ENCODE measurements at places on chromosomes 6 and 20.
A peak's percentile ranks its signal among the peaks of the same experiment; 100 is the strongest.

DNA sequence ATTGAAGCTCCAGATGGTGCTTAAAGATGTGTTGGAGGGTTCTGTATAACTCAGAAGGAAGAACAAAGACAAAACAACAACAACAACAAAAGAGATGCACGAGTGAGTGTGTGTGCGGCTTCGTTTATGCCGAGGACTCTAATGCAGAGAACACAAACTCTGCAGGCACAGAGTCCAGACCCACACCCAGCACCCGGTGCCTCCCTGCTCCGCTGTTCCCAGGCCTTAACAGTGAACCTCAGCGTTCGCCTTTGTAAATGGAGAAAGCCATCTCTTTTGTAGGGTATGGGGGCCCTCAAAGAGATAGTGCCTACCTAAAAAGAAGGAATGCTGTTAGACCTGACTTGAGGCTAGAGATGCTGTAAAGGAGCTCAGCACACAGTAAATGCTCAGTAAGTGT is 243.3 kb downstream of the ERMARD start:
- DNase-seq = no peak

DNA sequence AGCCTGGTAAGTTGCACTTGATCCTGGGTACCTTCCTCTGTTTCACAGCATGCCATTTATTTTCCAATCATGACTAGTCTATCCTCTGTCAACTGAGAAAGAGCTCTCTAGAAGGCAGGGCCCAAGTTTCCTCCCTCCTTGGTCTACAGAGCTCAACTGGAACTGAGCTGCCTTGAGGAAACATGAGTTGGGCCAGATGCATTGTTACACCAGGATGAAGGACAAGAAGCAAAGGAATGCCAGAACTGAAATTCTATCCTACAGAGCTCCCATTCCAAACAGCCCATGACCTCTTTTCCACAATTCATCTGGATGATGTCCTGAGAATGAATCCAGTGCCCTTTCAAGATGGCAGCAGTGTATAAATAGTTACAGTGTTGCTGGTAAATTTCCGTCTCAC is 66.7 kb upstream of the E2F3 start:
- DNase-seq = no peak

GRCh38 chr6:169812257-169812644 is 60.8 kb downstream of the ERMARD start:
- no peak for DNase-seq

DNA sequence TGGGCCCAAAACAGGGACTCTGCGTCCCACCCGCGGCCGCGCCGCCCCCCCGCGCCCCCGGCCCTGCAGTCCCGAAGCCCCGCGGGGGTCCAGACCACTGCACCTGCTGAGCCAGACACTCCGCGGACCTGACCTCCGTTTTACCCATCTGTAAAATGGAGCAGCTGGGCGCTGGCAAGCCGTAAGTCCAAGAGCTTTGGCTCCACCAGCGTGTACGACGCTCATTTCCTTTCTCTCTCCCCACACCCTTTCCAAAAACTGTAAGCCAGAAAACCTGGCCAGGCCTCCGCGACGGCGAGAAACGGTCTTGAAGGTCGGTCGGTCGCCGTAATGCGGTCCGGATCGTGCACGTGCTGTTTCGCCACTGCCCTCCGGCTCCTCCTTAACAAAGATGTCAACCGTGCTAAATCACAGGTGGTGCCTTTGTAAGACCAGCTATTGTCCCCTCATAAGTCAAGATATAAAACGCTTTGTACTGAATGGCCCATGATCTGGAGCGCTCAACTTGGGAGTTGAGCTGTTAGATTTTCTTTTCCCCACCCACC is 7.8 kb upstream of the NR2E1 start:
- no peak for DNase-seq

DNA sequence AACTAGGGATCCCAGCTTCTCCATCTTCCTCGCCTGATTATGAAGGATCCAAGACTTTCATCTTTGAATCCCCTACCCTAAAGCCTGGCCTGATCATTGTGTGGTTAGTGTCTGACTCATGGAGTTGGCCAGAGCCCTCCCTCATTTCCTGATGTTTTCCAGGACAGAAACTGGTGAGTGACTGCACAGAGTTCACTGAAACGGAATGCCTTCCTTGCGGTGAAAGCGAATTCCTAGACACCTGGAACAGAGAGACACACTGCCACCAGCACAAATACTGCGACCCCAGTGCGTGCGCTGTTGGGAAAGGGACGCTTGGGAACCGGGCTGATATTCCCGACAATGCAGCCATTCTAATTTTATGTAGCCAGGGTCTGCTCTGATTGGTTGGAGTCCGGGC is 4.0 kb downstream of the CD40 start:
- DNase-seq = peak; percentile 35

DNA sequence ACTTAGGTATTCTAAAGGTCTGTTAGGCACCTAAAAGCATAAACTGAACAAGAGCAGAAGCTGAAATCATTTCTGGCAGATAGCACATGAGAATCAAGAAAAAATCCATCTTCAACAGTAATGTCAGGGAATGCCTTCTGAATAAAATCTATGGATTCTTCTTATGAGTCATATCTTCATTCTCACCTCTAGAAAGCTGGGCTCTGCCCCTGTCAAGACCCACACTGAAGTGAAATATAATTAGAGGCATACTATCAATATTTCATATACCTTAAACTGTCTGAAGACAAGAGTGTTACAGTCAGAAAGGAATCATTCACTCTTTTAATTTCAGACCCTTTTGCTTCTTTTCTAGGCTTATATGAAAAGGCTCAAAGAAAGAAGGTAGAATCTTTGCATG is 485.8 kb upstream of the PTCHD4 start:
- DNase-seq = no peak

DNA sequence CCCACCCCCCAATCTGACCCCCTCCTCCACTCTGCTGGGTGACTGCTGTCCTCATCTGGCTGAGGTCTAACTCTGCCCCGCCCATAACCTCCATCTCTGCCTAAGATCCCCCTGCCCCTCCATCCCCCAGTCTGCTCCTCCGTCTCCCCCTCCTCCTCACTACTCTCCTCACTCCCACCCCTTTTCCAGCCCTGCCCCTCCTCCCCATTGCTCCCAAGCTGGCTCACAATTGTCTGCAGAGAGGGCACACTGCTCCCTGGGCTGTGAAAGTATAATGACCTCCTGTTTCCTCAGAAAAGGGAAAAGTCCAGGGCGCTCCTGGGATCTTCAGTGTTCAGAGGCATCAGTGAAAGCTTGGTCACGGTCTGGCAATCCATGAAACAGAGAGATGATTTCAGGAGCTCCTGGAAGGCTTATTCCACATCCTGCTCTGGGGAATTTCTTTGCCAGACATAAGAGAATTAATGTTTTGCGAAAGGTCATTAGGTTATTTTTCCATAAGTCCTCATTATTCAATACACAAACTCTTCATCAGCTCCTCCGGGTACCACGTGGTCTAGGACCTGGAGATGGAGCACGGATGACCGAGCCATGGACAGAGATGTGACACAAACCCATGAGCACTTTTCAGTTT is 21.5 kb downstream of the CST5 start:
- no peak for DNase-seq

GRCh38 chr6:41639809-41640371 is 1.6 kb downstream of the MDFI start:
- DNase-seq = no peak

GRCh38 chr6:8736156-8736895 is 301.0 kb upstream of the SLC35B3 start:
- DNase-seq = no peak

GRCh38 chr20:45967551-45968080 is 4.4 kb downstream of the ZNF335 start:
- no peak for DNase-seq

- no peak for DNase-seq
Observed at GRCh38 chr6:158680481-158680880, 30.6 kb downstream of the SYTL3 start.

- DNase-seq = no peak
Observed at GRCh38 chr6:158285656-158286021, 26.6 kb upstream of the TULP4 start.

DNA sequence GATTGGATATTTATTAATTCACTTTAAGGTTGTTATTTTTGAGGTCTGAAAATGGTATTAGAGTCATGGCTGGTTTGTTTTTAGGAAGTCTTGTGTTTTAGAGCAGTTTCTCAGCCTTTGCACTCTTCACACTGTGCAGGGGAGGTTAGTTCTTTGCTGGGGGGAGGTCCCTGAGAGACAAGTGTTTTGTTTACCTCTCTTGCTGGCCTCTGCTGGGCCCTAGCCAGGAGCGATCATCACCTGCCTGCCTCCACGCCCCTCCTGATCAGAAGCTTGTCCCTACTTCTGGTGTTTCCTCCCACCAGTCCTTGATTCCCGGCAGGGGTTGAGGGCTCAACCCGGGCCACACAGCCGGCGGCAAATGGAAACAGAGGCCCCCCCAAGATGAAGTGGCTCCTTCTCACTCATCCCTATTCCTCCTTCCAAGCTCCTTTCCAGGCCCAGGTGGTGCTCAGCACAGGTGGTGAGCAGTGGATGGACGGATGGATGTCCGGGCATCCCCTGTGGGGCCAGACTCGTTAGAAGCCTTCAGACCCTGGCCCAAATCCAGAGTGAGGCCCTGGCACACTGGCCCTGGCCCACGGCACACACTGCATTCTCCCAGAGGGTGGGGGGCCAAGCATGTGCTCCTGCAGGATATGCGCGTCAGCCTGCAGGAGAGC is 51.3 kb downstream of the GRM4 start:
- DNase-seq = no peak

DNA sequence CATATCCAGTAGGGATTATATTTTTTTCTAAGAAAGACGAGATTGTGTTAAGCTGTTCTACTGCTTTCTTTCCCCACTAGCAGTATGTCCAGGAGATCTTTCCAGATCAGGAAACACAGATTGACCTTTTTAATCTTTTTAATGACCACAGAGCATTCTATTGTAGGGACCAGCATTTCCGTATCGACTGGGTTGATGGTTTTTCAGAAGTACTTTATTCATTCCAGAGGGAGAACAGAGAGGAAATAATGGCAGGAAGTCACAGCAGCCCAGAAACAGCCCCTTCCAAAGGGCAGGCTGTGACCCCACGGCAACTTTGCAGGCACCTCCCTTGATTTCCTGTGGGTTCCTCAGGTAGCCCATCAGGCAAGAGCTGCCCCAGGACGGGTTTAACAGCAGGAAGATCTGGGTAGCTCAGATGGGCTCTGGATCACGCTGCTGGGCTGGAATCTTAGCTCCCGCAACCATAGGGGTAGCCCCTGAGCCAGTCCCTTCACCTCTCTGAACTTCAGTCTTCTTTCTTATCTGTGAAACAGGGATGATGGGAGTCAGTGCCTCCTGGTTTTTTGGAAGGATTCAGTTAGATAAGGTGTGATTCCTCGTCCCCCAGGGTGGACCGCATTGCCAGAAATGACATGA is 23.8 kb upstream of the CHMP4B start:
- no peak for DNase-seq

- no peak for DNase-seq
Observed at GRCh38 chr6:130377371-130377770, 11.6 kb downstream of the TMEM200A start.

DNA sequence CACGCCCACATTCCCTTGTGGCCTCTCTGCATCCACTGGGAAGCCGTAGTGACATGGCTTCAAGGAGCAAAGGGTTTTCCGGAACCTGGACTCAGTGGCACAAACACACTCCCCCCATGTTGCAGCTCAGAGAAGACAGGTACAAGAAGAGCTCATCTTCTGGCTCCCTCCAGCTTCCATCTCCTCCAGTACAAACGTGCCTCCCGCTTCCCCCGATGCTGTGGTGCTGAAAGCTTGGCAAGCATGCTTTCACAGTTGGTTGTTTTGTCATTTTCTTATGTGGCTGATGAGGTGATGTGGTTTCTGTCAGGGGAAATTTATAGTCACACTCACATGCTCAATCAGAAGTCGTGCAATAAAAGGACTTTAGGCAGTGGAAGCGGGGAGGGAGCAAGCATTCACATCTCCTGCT is 258.5 kb downstream of the KIF16B start:
- DNase-seq = no peak

DNA sequence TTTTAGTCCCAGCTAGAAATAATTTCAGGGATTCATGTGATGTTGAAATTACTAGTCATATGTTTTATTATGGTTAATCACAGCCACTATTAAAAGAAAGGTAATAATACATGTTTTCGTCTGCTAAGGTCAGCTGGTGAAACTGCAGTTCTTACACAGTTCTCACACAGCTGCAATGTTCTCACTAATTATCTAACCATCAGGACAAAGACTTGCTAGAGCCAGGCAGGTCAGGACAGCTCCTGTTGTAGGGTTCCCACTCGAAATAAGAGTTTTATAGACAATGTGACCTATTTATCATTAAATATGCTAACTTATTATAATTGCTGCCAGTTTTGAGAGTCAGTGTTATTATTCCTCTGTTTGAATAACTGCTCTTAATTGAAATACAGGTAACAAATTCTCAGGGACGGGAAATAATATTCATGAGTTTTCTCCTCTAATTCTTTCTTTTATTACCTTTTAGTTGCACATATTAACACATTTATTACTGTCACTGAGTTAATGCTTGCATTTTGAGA is 97.9 kb downstream of the GJA1 start:
- no peak for DNase-seq

DNA sequence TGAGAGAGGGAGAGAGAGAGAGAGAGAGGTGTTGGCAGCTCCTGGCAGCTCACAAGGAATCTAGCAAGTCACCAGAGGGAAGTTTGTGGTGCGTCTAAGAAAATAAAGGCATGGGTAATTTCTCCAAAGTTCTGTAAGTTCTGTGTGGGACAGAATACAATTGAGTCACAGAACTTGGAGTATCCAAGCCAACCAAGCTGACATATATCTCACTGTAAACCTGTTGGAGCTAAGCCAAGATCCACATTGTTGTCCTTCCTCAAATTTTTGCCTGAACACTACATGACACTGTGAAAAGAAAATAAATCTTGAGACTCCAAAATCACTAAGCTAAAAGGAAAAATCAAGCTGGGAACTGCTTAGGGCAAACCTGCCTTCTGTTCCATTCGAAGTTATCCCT is 436.7 kb downstream of the MEI4 start:
- no peak for DNase-seq

DNA sequence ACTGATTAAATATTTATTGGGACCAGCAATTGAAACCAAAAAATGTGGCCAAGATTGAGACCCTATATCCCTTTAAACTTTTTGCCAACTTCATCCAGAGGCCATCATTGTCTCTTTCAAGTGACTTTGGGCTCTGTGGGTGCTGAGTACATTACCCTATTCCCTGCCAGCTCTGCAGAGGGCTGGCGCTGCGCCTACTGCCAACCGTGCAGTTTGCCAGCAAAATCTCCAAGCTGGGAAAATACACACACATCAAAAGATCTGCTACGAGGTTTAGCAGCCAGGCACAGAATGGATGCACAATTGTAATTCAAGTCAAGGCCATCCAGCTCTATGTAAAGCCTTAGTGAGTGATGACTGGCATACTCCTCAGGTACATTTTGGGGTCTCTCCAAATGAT is 125.0 kb downstream of the CBLN4 start:
- DNase-seq = no peak
